ENCODE measurements at places on chromosomes 5 and 9. TPM values are rescaled to one million over a fixed set of nuclear protein-coding genes. Genes with fewer than 3 reads are reported as not detected.

DAB2 gene
- 97.2 TPM for total RNA-seq

IFNB1 gene
- total RNA-seq: not detected

CACFD1 gene
- total RNA-seq: 1.9 TPM

ABO gene
- total RNA-seq: not detected

PRLR gene
- 0.54 TPM for total RNA-seq

GRCh38 chr9:16363916-16364315 is 506.6 kb downstream of the BNC2 start:
- H3K27ac ChIP-seq: no peak overlapping the region
- no peaks in the 10 kb centered on the region for H3K27me3 ChIP-seq
- no peak for DNase-seq
- peaks cover 10% of the 10 kb centered on the region for H3K4me1 ChIP-seq

- no peaks in the 10 kb centered on the region for H3K36me3 ChIP-seq
- no peak overlapping the region for H3K27ac ChIP-seq
- DNase-seq: no peak
- no peaks in the 10 kb centered on the region for H3K27me3 ChIP-seq
- no peaks in the 10 kb centered on the region for H3K4me1 ChIP-seq
- no peak overlapping the region for H3K4me3 ChIP-seq
Measured at GRCh38 chr5:146695646-146696045, 179.7 kb upstream of the GPR151 start.

- peak overlapping the region; percentile 81 for H3K27ac ChIP-seq
- H3K27me3 ChIP-seq: no peaks in the 10 kb centered on the region
- H3K4me1 ChIP-seq: peaks cover 43% of the 10 kb centered on the region
- H3K36me3 ChIP-seq: peaks cover 2% of the 10 kb centered on the region
Measured at GRCh38 chr5:132422720-132423437, 53.4 kb downstream of the SLC22A5 start.

DNA sequence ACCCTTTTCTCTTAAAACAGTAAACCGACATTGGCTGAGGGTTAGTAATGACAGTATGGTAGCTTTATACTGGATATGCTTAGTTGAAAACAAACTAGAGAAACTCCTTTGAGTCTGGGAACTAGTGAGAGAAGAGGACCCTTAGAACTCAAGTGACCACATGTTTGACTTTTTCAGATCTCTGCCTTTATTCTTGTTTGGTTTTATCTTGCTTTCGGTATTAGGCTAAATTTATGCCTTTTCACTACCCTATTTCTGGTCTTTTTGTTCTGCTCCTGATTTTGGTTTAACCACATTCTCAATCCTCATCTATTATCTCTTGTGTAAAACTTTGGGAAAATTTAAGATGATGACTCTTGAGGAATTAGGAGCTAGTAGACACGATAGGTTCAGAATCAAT is 11.0 kb downstream of the SNAPC3 start:
- H3K4me3 ChIP-seq: no peak overlapping the region
- peaks cover 4% of the 10 kb centered on the region for H3K4me1 ChIP-seq
- H3K27ac ChIP-seq: no peak overlapping the region
- H3K36me3 ChIP-seq: peaks cover 23% of the 10 kb centered on the region
- no peak for DNase-seq

DNA sequence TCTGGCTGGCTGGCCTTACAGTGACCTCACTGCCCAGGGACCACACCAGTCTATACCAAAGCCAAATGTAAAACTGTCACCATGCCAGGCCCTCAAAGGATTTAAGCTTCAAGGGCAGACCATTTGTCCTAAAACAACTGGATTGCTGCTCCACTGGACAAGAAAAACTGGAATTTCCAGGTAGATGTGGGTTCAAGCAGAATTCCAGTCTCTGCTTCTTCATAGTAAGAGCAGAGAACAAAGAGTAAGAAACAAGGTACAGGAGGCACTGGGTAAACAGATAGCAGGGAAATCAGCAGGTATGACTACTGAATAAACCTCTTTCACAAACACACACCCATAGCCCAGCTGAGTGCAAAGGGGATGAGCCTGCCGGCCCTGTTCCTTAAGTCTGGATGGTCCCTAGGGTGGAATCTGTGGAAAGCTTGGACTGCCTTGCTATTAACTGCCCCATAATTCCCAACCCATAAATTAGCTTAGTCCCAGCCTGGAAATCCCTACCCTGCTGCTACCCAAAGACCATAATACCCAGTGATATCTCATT is 5.5 kb downstream of the B4GALT1 start:
- DNase-seq: no peak
- H3K27ac ChIP-seq: peak overlapping the region; percentile 87
- no peak overlapping the region for H3K4me3 ChIP-seq
- no peaks in the 10 kb centered on the region for H3K27me3 ChIP-seq
- peaks cover 57% of the 10 kb centered on the region for H3K4me1 ChIP-seq

DNA sequence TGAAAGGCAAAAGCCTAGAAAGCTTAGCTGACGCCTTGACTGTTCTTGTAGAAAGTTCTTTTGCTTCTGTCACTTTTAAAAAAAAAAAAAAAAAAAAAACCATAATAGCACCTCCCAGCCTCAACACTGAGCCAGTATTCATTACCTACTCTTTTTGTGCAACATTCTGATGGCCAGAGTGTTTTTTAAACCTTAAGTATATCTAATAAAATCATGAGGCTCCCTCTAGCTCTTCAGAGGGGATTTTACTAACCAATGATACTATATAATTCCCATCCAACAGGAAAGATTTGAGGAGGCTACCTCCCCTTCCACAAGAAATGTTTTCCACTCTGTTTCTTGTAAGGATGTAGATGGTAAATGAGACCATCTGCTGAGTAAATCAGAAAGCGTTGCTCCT is 3.9 kb downstream of the BNC2 start:
- H3K4me3 ChIP-seq: no peak overlapping the region
- no peak overlapping the region for H3K27ac ChIP-seq
- no peaks in the 10 kb centered on the region for H3K27me3 ChIP-seq
- H3K4me1 ChIP-seq: peaks cover 10% of the 10 kb centered on the region

DNA sequence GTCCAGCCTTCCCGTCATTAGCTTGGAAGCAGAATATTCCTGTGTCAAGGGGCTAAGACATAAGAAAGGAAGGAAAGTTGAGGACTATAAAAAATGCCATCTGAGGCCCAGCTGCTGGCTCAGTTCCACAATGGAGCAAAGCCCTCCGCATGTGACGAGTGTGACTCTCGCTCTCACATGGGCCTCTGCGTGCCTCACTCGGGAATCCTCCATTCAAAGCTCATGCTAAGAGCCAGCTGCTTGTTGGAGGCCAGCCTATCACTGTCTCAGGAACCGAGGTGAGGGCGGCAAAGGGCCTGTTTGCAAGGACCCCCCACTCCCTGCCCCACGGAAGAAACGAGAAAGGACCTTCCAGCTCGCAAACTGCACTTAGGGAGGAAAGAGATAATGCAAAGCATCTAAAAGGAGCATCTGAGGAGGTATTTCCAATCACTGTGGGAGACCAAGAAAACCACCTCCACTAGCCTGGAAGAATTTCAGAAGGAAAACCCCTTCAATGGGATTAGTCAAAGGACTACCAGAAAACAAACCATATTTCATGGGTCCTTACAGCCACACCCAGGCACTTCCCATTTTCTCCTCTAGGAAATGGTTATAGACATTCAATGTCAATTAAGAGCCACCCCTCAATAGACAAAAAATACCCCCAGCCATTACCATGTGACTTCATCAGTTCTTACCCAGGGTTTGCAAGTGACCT is 95.3 kb downstream of the PRRT1B start:
- no peaks in the 10 kb centered on the region for H3K27me3 ChIP-seq
- H3K4me3 ChIP-seq: no peak overlapping the region
- H3K4me1 ChIP-seq: peaks cover 14% of the 10 kb centered on the region
- DNase-seq: no peak

- DNase-seq: peak; percentile 38
- H3K27me3 ChIP-seq: no peaks in the 10 kb centered on the region
- peaks cover 16% of the 10 kb centered on the region for H3K36me3 ChIP-seq
- H3K4me1 ChIP-seq: no peaks in the 10 kb centered on the region
- H3K27ac ChIP-seq: no peak overlapping the region
- no peak overlapping the region for H3K4me3 ChIP-seq
Measured at GRCh38 chr5:43171926-43172325, 20.1 kb upstream of the NIM1K start.

DNA sequence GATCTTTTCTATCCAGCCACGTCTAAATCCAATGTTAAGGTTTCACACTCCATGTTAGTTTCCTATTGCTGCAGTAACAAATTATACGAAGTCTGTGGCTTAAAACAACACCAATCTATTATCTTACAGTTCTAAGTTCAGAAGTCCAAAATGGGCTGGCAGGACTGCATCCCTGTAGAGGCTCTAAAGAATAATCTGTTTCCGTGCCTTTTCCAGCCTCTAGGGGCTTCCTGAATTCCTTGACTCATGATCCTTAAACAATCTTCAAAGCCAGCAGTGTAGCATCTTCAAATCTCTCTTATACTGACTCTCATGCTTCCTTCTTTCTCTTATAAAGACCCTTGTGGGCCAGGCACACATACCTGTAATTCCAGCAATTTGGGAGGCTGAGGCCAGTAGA is 6.8 kb downstream of the PLGRKT start:
- no peaks in the 10 kb centered on the region for H3K27me3 ChIP-seq
- no peak for DNase-seq
- H3K36me3 ChIP-seq: peaks cover 4% of the 10 kb centered on the region
- H3K4me1 ChIP-seq: no peaks in the 10 kb centered on the region
- H3K4me3 ChIP-seq: no peak overlapping the region
- no peak overlapping the region for H3K27ac ChIP-seq

GRCh38 chr9:117462861-117463260 is 48.0 kb upstream of the ASTN2 start:
- DNase-seq: no peak
- H3K4me3 ChIP-seq: no peak overlapping the region
- H3K27ac ChIP-seq: no peak overlapping the region
- no peaks in the 10 kb centered on the region for H3K4me1 ChIP-seq

DNA sequence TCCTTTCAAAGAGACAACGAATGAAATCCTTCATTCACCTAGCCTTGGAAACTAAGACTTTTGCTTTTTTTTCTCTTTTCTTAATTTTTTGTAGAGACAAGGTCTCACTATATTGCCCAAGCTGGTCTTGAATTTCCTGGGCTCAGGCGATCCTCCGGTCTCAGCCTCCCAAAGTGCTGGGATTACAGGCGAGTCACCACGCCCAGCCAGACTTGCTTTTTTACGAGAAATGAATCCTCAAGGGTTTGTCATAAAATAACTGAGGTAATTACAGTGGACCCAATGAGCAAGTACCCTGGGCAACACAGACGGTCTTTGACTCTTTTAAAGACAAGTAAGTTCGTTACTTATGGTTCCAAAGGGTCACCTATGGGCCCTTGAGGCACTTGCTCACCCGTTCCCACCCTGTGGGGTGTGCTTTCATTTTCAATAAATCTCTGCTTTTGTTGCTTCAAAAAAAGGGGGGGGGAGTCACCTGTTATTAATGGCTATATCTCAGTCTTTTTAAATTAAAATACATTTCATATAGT is 70.4 kb downstream of the TRPM6 start:
- no peak overlapping the region for H3K27ac ChIP-seq
- H3K27me3 ChIP-seq: no peaks in the 10 kb centered on the region
- H3K36me3 ChIP-seq: no peaks in the 10 kb centered on the region
- no peak overlapping the region for H3K4me3 ChIP-seq

DNA sequence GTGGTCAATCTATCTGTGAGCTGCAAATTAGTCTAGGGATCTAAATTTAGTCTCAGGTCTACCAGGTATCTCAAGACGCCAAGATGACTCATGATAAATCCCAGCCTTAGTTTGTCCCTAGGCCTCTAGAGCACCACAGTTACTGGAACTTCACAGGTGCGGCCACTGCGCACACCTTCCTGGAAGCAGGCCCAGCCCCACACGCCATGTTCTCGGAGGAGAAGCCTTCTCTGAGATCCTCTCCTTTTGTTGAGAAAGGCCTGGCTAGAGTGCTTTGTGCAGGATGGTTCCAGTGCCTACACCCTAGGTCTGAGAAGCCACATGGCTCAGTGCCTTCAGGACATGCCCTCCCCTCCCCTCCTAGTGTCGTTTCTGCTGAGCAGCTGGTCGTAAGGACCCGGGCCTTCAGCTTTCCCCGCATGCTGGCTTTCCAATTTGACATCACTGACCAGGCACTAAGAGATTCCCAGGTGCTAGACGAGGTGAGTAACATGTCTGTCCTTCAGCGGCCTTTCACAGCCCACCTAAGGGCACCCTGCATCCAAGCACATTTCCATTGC is 51.9 kb downstream of the IPPK start:
- no peaks in the 10 kb centered on the region for H3K27me3 ChIP-seq
- peaks cover 14% of the 10 kb centered on the region for H3K4me1 ChIP-seq
- no peak for DNase-seq
- peaks cover 35% of the 10 kb centered on the region for H3K36me3 ChIP-seq

GRCh38 chr5:39639618-39640089 is 214.9 kb upstream of the DAB2 start:
- no peak overlapping the region for H3K4me3 ChIP-seq
- no peak overlapping the region for H3K27ac ChIP-seq
- no peaks in the 10 kb centered on the region for H3K4me1 ChIP-seq
- DNase-seq: peak; percentile 19
- H3K36me3 ChIP-seq: no peaks in the 10 kb centered on the region

DNA sequence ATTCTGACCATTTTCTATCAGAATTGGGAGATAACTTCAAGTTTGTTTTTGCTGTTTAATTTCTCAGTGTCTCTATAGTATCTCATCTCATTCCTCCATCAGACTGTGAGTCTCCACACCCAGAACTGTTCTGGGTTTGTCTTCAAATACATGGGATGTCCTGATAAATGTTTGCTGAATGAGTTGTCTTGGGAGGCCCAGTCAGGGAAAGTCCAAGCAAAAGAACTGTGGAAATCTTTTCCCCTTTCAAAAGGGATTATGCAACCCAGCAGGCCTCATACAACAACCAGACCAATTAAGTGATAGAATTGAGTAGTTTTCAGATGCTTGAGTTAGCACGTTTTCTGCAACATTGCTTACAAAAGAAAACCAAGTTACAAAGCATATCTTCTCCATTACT is 324.4 kb downstream of the BRINP1 start:
- DNase-seq: no peak
- no peaks in the 10 kb centered on the region for H3K36me3 ChIP-seq
- H3K4me1 ChIP-seq: no peaks in the 10 kb centered on the region
- no peaks in the 10 kb centered on the region for H3K27me3 ChIP-seq
- no peak overlapping the region for H3K4me3 ChIP-seq

GRCh38 chr9:133792721-133793470 is 54.7 kb upstream of the SARDH start:
- H3K4me1 ChIP-seq: peaks cover 2% of the 10 kb centered on the region
- no peak overlapping the region for H3K27ac ChIP-seq
- H3K4me3 ChIP-seq: no peak overlapping the region
- peak; percentile 73 for DNase-seq
- peaks cover 30% of the 10 kb centered on the region for H3K36me3 ChIP-seq

DNA sequence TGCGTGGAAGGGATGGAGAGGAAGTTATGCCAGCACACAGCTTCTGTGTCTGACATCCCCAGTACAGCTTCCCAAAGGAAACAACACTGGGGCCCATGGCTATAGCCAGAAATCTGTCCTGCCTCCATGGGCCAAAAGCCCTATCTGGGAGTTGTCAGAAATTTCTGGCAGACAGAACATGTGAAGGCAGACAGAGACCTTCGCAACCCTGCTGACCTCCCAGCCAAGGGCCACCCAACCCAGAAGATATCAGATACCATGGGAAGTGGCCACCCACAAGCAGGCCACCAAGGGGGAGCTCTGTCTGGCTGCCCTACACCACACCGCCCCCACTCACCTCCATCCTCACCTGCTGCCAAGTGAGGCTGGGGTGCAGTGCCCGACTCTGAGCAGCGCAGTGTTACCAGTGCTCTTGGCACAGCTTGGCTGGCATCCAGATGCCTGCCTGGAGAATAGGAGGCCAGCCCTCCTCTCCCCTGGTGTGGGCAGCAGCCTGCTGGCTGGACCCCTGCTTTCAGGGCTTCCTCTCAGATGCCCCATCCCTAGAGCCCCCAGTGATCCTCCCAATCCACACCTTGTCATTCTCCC is 61.6 kb upstream of the NEURL1B start:
- no peak overlapping the region for H3K27ac ChIP-seq
- H3K4me1 ChIP-seq: no peaks in the 10 kb centered on the region
- H3K4me3 ChIP-seq: no peak overlapping the region
- H3K27me3 ChIP-seq: peaks cover 79% of the 10 kb centered on the region

All from IMR-90 (cell line).